ENCODE measurements at places on chromosomes 3 and 15.

DNA sequence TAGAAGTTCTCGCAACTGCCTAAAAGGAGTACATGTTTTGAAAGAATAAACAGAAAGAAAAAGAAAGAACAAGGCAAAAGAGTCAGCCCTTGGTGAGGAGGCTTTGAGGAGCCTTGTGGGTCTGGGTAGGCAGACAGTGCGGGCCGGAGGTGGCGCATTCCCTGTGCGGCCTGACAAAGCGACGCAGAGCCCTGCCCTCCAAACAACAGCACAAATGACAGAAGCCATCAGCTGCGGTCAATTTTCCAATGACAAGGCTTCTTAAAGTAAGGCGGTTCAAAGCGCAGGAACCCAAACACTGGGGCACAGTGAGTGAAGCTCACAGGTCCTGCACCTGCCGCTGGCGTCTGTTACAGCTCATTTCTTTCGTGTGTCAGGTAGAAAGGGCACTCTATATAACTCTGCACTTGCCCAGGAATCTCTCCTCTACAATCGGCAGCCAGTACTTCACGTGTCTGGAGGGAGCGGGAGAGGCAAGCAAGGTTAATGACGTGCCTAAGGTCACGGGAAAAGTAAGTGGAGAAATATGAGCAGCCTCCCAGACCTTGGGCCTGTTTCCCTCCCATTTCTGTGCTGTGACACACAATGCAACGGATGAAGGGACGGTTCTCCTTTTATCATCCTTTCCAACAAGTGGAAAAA lies 178.1 kb downstream of the OPA1 start:
- DNase-seq: no peak

DNA sequence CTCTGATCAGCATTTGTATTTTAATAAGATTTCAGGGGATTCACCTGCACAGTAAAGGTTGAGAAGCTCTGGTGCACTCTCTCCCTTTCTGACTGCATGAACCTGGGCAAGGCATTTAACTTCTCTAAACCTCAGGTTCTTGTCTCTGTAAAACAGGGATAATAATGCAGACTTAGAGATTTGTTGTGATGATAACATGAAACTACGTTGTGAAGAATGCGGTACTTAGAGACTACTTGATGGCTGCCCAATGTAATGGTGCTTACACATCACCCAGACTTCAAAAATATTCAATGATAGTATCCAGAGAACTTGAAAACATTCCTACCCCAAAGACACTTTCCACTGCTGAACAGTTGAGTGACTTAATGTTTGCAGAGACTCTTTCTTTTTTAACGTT lies 19.8 kb upstream of the TNFSF10 start:
- DNase-seq: no peak

DNA sequence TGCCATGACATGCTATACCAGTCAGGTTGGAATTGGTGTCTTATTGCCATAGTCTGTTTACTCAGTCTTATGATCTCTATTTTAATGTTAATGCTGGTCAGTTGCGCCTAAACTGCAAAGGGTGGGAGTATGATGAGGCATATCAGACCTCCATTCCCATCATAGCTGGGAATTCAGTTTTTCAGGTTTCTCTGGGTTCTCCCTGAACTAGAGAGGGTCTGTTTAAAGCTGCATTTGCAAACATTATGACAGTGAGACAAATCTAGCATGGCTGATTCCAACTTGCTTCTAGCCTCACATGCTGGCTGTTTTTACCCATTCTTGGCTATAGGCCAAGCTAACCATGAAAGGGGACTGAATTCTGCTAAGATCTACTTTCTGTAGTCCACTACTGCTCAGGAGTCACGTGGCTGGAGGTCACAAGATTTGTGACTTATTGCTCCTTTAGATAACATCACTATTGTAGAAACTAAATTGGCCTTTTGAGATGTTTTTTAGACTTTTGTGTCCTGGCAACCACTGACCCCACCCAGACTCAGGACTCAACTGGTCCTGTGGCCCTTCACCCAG lies 96.5 kb downstream of the TGFBR2 start:
- no peak for DNase-seq

DNA sequence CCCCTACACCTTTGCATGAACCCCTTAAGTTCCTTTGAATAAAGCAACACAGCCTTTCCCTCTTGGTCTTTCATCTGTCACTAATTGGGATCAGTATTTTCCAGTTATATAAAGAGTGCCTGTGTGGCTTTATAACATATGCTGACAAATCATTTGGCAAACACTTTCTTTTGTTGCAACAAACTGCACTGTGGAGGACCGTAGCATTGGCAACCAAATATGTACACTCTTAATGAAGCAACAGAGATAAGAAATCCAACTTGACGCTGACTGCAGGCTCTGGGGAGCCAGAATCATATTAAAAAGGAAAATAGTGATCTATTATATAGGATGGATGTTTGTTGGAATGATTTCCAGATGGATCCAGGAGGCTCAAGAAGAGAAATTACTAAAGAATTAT lies 120.1 kb upstream of the PRICKLE2 start:
- no peak for DNase-seq

- DNase-seq: no peak
Observed at GRCh38 chr15:84594617-84595290, 6.1 kb upstream of the ZSCAN2 start.
